Stimulated activated CD8-positive, alpha-beta memory T cell treated with anti-CD3 and anti-CD28 coated beads, Interleukin-7, amount 100 ng/mL, for 1 hour (primary cell): ENCODE measurements at places on chromosomes 6 and 20.
A peak's percentile ranks its signal among the peaks of the same experiment; 100 is the strongest.

DNA sequence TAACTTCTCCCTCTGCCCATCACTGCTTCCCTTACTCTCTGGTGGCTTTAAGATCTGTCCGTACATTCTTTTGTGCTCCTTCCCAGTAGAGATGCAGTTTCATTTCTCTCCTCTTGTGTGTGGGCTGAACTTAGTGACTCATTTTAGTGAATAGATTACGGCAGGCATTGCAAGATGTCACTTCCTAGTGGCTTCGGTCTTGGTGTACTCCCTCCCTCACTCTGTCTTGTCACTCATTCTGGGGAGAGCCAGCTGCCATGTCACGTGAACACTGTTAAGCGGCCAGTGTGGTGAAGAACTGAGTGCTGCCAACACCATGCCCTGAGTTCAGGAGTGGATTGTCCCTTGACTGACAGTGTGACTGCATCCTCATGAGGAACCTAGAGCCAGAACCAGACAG, 115.9 kb downstream of the OTOR start:
- DNase-seq, result no peak

GRCh38 chr6:105591053-105591452, 188.2 kb upstream of the PREP start:
- no peak for DNase-seq

DNA sequence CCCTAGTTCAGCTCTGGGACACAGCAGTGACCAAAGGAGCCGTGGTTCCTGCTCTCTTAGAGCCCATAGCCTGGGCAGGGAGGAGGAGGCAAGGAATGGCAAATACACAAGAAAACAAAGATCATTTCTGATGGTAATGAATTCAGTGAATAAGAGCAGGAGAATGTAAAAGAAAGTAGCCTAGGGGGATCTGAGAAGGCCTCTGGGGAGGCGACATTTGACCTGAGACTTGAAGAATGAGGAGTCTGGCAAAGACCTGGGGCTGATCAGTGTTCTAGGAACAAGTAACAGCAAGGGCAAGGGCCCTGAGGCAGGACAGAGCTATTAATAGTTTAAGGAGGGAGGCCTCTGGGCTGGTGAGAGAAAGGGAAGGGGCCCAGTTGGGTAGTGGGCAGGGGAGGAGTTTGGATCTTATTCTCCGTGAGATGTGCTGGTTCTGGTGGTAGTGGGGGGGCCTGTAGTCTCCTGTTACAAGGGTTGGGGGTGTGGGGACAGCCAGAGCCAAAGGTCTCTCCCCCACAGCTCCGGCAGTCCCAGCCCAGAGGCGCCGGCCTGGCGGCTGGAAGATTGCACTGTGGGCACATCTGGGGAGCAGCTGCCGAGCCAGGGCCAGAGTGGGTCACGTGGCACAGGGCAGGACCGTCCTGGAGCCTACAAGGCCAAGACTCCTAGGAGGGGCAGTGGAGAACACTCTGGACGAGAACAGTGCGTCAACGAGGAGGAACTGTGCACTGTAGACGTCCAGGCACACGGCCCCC, 9.3 kb upstream of the ID1 start:
- DNase-seq, result no peak

- DNase-seq, result no peak
Observed at GRCh38 chr6:85685713-85686112, 43.0 kb upstream of the SYNCRIP start.

GRCh38 chr20:37267667-37268313, 6.2 kb upstream of the GHRH start:
- no peak for DNase-seq

- no peak for DNase-seq
Observed at GRCh38 chr20:64078934-64079272, 415 bp downstream of the RGS19 start.

DNA sequence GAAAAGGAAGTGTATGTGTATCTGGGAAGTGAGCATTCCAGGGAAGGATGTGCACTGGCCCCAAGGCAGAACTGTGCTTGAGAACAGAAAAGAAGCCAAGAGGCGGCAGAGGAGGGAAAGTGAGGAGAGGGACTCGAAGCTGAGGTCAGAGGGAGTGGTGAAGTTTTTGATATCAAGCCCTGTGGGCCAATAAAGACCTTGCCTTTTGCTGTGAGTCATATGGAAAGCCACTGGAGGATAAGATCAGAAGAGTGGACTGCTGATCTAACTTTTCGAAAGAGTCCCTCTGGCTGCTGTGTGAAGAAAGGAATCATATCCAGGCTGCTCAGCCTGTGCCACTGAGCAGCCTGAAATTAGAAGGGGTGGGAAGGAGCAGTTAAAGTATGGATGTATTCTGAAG, 99.4 kb downstream of the EYA4 start:
- no peak for DNase-seq

- no peak for DNase-seq
Observed at GRCh38 chr6:55449225-55449624, 122.0 kb downstream of the GFRAL start.

DNA sequence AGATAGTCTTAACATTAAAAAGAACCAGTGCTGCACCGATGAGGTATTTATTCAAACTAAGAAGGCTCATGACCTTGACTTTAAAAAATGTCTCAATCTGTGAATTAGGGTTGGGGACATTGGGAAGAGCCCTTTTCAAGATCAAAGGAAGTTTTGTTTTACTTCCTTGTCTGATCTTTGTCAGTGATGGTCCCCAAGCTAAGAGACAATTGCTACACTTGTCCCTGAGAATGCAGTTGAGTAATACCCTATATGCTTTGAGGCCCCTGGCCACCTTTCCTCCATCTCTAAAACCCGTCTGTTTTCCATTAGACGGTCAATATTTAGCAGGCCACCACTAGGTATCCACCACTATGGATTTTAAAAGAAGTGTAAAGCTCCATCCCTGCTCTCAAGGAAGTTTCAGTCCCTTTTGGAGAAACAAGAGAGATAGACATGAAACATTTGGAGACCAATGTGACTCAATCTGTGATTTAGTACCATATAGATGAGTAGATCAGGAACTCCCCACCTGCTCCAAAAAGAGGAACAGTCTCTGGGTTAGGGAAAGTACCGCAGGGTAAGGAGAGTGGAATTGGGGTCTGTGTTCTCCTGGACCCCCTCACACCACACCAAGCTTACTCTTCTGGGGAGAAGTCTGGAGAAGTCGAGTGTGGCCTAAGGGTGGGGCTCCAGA, 99.1 kb upstream of the ISM1 start:
- no peak for DNase-seq

DNA sequence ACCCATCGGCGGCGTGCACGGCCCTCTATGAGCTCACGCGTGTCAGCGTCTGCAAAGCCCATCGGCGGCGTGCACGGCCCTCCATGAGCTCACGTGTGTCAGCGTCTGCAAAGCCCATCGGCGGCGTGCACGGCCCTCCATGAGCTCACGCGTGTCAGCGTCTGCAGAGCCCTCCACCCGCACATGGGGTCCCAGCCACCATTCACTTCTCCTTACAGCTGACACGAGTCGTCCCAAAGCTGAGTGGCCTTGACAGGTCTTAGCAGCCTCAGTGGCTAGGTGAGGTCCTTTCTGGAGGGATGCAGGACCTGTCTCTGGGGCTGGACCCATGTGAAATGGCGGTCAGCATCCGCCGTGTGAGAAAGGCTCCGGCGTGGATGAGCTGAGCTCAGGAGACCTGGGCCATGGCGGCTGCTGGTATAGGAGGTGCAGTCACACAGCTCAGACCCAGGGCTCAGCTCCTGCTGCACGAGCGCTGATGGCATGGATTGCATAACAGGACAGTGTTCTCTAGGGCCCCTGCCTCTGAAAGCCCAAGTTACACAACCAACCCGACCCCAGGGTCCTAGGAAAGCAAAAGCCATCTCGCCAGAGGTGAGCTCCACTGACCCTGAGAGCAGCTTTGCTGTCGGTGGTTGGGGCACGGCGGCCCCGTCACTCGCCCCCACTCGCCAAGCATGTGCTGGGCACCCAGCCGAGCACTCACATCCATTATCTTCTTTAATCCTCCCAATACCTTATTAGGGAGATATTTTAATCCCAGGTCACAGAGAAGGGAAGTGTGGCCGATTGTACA, 38.9 kb downstream of the DLL1 start:
- DNase-seq, result no peak

DNA sequence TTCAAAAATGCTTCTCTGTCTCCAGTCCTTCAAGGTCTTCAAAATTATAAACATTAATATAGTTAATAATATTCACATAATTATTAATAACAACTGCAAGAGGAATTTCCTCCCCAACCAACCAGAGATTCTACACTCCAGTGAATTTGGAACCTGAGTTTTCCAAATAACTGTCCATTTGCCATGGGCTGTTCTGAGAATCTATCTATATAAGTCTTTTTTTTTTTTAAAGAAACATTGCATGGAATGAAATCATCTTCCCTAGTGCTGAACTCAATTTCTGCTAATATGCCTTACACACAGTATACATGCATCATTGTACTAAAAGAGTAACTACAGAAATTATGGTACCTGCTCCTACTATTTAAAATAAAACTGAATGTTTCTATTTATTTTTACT, 113.9 kb downstream of the SLC22A3 start:
- DNase-seq, result no peak

GRCh38 chr20:17904027-17904426, 64.6 kb downstream of the SNX5 start:
- no peak for DNase-seq

- DNase-seq, result no peak
Observed at GRCh38 chr6:102950967-102951366, 1557.5 kb downstream of the GRIK2 start.

DNA sequence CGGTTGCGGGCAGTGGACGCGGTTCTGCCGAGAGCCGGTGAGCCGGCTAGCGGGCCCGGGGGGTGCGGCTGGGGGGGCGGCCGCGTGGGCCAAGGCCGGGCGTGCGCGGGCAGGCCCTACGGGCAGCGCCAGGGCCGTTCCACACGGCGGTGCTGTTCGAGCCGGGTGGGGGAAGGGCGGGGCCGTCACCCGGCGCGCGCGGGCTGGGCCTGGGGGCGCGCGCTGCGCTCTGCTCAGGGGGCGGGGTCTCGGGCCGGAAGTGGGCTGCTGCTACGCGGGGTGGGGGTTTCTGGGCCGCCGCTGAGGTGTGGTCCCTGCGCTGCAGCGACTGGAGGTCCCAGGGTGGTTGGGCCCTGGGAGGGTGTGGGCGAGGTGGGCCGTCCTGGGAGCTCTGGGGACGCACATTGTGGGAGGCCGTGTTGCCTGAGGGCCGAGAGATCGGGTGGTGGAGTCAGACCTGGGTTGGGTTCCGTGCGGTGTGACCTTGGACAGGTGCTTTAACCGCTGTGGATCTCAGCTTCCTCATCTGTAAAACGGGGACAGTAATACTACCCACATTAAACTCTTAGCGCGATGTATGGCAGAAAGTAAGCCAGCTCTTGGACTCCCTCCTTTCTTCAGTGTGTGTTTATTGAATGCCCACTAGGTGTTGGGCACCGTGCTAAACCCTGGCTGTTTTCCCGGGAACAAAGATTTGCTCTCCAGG, 391 bp downstream of the MAPRE1 start:
- peak; percentile 45 for DNase-seq

GRCh38 chr6:106674541-106675229, 45.3 kb downstream of the QRSL1 start:
- no peak for DNase-seq

GRCh38 chr20:33815671-33816070, 4.5 kb downstream of the CHMP4B start:
- no peak for DNase-seq

- DNase-seq, result no peak
Observed at GRCh38 chr6:111456208-111456607, 26.8 kb downstream of the REV3L start.

GRCh38 chr20:40006168-40006860, 682.7 kb downstream of the MAFB start:
- DNase-seq, result no peak

DNA sequence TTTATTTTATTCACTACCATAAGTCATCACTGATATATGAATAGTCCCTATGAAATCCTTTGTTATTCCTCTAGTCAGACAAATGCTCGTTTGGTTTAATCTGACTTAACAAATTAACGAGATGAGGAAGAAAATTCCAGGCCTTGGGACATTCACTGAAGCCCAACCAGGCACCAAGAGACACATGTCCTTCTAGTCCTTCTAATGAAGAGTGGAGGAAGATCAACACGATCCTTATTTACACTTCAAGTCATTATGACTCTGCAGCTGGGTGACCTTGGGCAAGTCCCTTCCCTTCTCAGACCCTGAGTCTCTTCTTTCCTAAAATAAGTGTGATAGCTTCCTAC, 117.5 kb downstream of the CEBPB start:
- no peak for DNase-seq

DNA sequence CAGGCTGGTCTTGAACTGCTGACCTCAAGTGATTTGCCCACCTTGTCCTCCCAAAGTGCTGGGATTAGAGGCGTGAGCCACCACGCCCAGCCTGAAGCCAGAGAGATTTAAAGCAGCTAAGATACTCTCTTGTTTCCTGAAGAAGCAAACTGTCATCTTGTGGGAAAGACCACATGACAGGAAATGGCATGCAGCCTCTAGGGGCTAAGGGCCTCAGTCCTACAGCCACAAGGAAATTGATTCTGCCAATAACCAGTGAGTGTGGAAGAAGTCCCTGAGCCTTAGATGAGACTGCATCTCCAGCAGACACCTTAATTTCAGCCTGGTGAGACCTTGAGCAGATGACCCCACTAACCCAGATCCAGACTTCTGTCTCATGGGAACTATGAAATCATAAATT, 40.9 kb downstream of the KIZ start:
- no peak for DNase-seq

DNA sequence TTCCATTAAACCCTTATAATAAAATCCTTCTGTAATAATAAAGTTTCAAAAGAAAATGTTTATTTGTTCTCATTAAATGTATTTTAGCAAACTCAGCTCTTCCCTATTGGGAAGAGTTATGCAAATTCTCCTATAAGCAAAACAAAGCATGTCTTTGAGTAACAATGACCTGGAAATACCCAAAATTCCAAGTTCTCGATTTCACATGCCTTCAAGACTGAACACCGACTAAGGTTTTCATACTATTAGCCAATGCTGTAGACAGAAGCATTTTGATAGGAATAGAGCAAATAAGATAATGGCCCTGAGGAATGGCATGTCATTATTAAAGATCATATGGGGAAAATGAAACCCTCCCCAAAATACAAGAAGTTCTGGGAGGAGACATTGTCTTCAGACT, 3.8 kb downstream of the IL17A start:
- DNase-seq, result no peak
